ENCODE measurements at places on chromosomes 1 and 21. TPM values are rescaled to one million over a fixed set of nuclear protein-coding genes. Genes with fewer than 3 reads are reported as not detected.

The L1TD1 gene
- polyA plus RNA-seq, result not detected

- DNase-seq, result no peak
These were observed 5.6 kb downstream of the ARID1A start for GRCh38 chr1:26701266-26701994.

DNA sequence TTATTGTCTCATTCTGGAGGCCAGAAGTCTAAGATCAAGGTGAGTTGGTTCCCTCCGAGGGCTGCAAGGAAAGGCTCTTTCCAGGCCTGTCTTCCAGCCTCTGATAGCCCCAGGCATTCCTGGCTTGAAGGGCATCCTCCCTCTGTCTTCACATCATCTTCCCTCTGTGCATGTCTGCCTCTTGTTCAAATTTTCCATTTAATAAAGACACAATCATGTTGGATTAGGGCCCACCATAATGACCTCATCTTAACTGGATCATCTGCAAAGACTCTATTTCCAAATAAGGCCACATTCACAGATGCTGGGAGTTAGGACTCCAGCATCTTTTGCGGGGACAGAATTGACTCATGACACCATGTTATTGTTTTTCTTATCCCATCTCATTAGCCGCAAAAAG is 24.5 kb downstream of the HUNK start:
- DNase-seq, result no peak

GRCh38 chr1:230250666-230251065 is 175.5 kb downstream of the PGBD5 start:
- DNase-seq, result no peak

DNA sequence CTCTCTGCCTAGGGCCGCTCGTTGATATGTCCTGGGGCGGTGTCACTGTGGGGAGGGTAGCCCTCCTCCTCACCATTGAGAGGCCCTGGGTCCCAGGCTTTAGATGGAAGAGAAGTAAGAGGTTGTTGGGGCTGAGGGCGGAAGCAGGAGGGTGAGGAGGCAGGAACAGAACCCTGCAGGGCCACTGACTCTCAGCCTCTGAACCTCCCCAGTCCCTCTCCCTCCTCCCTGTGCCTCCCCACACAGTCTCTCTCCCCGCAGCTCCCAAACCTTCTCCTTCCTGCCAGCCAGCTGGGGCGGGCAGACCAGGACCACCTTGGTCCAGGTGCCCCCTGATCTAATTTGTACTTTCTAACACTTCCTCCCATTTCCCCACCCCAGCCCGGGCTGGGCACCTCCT is 14.3 kb upstream of the FAM131C start:
- no peak for DNase-seq

- DNase-seq, result no peak
These were observed 4.7 kb downstream of the SELENBP1 start for GRCh38 chr1:151367658-151368392.

The GSTM1 gene
- polyA plus RNA-seq, result 221 TPM

The RNU1-3 gene
- polyA plus RNA-seq, result not detected

GRCh38 chr1:58627221-58627620 is 50.2 kb upstream of the TACSTD2 start:
- no peak for DNase-seq

Data from liver (tissue), 10 donors.